ENCODE measurements at places on chromosomes 13 and 19.
A peak's percentile ranks its signal among the peaks of the same experiment; 100 is the strongest.

DNA sequence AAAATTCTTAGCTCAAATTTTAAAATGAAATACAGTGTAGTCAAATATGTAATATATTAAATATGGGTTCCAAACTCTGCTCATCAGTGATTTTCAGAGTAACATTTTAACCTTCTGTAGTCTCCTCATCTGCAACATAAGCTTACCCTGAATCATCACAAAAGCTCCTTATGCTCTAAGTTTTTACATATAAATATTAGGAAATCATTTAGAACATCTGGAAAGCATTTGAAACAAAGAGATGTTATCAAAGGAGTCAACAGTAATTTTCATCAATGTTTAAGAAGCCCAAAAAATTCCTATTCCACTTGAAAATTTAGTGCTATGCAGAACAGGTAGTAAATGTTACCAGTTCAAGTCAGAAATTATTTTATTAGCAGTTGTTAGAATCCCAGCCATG is 224.7 kb downstream of the DCT start:
- no peak for DNase-seq

DNA sequence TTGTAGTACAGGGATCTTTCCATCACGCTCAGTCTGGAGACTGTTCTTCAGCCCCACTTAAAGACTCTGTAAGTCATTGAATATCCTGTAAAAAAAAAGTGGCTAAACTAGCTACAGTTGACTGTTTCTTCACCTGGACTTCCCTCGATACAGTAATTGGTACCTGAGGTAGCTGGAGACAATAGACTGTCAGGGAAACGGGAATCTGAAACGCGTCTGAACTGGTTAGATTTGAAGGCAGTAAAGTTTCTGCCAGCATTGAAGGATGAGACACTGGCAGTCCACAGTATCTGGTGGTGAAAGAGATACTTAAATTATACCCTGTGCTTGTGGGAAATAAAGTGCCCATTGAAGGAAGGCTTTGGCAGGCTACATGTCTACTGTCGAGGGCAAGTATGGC is 550.5 kb downstream of the IRS2 start:
- no peak for DNase-seq

DNA sequence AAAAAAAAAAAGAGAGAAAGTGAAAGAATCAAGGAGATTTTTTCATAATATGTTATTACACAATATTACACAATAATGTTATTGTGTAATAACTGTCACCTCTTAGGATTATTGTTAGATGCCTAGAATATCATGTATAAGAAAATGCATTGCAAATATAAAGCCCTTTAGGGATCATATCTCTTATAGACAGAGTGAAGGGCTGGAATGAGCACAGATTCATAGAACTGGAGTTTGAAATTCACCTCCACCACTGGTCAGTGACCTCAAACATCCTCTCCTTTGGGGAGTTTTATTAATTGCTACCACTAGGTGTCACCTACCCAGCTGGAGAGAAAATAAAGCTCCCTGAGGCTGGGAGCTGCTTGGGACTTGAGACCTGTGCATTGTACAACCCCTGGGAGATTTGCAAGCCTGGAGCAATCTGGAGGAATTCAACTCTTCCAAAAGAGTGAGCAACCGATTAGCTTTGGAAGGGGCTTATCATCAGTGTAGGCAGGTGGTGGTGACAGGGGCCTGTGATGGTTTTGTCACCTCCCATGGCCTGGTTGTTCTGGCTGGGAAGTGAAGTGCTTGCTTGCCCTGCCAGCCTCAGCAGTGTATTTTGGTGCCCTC is 30.3 kb upstream of the FRY start:
- DNase-seq, result peak; percentile 62

DNA sequence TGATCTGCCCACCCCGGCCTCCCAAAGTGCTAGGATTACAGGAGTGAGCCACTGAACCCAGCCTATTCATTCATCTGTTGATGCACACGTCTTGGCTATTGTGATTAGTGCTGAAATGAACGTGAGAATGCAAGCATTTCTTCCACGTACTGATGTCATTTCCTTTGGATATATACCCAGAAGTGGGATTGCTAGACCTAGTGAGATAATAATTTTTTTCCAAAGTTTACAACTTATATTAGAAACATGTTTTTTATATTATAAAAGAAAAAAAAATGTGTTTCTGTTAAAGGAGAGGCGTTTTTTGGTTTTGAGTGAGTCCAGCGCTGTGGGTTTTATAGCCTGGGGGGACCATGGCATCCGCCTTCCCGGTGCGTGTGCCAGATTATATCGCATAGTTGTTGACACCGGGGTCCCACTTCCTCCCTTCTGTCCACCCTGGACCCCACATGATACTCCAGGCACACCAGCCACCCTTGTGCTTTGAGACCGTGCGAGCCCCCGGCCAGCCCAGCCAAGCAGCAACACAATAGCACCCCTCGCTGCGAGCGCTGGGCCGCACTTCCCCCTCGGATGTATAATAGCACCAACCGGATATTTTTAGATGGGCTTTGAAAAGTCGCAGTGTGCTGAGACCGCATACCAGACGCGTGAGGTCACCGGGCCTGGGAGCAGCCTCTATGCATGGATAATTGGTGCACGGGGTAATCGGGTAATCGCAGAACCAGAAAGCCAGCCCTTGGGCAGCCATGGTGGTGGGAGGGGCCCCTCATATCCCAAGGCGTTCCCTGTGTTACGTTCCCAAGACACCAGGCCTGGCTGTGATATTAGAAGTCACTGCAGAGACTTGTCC is 59.6 kb downstream of the MYO9B start:
- peak; percentile 77 for DNase-seq

DNA sequence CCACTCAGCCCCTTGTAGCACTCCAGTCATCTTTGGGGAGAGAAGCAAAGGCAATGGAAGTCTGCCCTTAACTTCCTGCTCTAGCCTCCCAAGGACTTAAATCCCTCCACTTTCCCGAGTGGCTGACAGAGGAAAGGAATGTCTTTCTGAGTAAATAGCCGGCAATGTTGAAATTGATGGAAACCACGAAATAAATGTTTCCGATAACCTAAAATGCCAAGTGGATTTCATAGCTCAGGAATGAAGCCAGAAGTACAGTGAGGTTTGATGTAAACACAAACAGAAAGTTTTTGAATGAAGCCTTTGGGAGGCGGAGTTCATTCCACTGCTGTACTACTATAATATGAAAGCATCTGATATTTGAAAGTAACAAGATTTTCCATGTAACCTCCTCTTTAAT is 14.0 kb upstream of the TBC1D4 start:
- DNase-seq, result no peak

DNA sequence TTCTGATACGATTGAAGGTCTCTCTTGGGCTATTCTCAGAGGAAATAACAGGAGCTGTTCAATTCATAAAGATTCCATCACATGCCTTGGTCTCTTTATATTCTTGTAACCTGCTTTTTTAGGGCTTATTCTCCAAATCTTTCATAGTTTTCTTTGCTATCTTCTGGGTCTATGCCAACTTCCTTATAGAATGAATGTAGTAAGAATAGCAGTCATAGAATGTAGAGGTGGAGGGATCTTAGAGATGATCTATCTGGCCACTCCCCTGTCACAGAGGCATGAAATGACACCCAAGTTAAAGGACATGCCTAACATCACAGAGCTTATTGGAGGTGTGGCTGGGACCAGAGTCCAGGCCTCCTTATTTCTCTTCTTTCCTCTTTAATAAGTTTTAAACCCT is 13.2 kb downstream of the LCP1 start:
- DNase-seq, result no peak

DNA sequence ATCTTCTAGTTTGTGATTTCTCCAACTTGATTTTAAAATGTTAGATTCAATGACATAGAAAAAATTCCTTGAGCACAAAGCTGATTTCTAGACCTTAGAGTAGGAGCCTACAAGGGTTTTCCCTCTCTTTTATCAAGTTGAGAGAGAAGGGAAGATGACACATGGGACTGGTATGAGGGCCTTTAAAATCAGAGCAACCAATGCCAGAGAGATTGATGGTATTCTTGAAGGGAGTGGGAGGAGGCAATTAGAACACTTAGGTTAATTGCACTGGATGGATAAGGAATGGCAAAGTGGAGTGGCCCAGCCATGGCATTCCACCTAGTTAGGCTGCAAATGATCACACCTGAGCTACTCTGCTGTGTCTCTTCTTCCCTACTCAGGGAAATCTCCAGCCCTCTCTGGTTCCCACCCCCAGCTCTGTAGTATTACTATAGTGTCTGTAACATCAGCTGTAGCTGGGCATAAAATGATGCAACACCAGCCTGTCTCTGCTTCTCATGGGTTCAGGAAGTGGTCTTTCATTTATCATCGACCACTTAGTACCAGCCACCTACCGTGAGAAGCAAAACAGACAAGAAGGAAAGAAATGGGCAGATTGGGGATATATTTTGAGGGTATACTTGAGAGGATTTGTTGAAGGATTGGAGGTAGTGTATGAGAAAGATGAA is 333.6 kb downstream of the DLEU7 start:
- no peak for DNase-seq

DNA sequence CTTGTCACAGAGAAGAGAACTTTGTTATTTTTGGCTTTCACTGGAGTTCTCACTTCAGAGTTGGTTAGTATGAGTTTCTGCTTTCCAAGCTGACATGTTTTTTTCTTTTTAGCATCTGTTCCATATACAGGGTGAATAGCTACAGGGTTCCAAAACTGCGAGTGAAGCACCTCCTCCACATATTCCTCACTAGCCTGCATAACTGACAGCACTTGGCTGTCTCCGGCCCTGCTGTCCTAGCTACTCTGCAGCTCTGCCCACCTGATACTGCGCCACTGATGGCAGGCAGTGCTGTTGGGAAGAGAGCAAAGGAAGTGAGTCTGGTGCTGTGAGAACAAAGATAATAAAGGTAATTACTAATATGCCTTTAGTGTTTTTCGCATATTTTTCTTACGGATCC is 6.8 kb downstream of the ATP8A2 start:
- DNase-seq, result no peak

DNA sequence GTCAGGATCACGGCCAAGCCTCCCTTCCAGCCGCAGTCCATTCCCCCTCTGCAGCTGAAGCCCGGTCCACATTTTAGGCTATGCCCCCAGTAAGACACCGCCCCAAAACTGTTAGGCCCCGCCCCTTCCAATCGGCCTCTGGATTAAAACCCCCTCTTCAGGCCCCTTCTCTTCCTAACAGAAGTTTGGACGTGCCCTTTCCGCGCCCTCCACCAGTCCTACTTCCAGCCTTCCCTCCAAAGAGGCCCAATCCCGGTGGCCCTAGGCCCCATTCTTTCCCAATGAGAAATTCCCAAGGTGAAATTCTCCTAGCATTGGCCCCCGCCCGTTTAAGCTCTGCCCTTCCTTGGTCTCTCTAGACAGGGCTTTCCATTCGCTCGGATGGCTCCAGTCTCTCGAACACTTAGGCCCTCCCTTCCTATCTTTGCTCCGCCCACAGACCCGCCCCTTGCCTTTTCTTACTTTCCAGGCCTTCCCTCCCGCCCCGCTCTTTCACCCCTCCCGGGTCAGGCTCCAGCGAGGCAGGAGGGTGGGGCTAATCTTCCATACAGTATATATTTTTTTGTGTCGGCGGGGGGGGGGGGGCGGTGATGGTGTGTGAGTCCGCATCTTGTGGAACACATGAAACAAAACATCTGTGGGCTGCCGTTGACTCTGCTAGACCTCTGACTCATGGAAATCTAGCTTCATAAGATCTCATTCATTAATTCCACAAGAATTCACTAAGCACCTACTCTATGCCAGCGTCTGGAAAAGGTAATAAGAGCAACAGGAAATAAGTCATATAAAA is 13.6 kb downstream of the LTBP4 start:
- no peak for DNase-seq

DNA sequence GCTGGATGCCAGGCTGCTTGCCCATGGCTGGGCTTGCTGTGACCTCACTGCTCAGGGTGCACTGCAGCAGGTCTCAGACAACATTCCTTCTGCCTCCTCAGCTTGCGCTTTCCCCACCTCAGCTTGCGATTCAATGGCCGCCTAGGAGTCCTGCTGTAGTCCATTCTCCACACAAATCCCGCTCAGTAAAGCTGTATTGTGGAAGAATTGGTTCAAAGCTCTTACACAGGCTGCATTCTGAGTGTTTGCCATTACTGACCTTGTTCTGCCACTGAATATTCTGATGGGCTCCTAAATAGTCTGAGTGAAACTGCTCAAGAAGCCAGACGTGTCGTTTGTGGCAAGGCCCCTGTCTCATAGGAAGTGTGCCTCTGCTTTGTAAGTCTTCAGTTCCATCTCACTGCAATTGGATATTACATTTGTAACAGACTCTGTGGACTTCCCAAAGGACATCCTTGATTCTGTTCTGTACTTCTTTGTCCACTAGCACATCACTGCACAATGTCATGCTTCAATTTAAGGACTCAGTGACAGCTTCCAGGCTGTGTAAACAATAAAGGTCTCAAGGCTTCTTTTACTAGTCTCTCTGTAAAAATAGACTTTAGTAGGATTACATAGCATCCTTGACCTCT is 49.8 kb downstream of the KATNAL1 start:
- no peak for DNase-seq

- DNase-seq, result no peak
Measured at GRCh38 chr13:31198519-31198918, 1.3 kb upstream of the B3GLCT start.
